Mesenteric fat pad (tissue), 1 donor: ENCODE measurements at places on chromosomes 1 and 21. TPM values are rescaled to one million over a fixed set of nuclear protein-coding genes. Genes with fewer than 3 reads are reported as not detected.

DNA sequence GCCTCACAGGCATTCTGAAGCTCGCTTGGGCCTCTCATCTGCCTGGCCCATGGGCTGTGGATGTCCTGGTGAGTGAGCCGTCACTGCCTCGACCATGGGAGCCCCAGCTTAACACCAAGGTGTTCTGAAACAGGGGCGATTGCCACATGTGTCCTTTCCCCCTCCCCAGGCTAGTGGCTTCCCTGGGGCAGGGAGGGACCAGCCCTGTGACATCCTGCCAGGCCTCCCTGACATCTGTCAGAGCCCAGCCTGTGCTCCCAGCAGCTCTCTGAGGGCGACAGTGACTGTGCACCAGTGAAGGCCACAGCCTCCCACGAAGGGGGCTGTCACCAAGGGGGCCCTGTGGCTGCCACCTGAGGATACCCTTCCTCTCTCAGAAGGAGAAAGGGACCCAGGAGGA is 35.9 kb upstream of the CCDC27 start:
- DNase-seq = no peak

- no peak for DNase-seq
These were observed 60.0 kb downstream of the FBXO2 start for GRCh38 chr1:11594222-11594621.

- no peak for DNase-seq
These were observed 574.9 kb upstream of the NR5A2 start for GRCh38 chr1:199452627-199453026.

DNA sequence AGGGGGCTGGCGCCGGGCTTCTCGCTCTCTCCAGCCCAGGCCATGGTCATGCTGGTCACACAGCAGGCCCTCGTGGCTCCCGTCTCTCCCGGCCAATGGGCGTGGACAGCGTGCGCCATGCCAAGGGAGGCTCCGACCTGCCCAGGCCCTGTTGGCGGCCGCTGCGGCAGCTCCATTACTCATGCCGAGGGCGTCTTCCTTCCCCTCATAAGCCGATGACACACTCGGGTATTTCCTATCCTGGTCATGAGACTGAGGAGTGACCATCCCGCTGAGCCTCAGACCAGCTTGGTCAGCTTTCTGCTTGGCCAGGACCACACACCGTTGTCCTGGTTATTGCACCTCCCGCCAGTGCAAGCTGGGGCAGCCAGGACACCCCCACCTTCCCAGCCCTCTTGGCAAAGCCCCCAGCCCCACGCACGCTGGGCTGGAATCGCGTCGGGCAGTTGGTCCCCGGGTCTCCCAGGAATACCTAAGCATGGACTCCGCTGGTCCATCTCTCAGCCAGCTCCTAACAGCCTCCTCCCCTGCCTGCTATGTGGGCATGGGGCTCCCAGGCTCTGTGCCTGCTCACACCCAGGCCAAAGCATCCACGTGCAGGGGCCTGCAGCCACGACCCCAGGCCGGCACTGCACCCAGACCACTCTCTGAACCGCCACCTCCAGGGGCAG is 49.8 kb downstream of the ARHGEF16 start:
- peak; percentile 93 for DNase-seq

GRCh38 chr21:44686000-44686781 is 4.2 kb upstream of the KRTAP12-1 start:
- peak; percentile 77 for DNase-seq

GRCh38 chr1:48356901-48357300 is 115.1 kb downstream of the SPATA6 start:
- no peak for DNase-seq

DNA sequence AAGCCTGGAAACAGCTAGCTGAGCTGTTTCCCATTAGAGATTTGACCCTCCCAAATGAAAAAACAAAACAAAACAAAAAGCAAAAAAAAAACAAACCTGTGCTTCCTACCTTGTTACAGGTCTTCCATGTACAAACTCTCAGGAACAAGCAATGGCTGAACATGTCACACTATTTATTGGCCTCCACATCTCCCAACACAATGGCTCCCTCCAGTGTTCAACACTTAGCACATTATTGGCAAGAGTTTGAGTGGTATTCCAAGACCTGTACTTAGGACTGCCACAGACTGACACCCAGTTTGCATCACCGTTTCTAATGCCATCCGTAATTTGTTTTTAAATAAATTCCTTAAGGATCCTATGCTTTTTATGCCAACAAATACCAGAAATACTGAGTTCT is 195.0 kb upstream of the OLFM3 start:
- DNase-seq = no peak

- no peak for DNase-seq
These were observed 384.3 kb downstream of the PTPRU start for GRCh38 chr1:29620631-29621030.

DNA sequence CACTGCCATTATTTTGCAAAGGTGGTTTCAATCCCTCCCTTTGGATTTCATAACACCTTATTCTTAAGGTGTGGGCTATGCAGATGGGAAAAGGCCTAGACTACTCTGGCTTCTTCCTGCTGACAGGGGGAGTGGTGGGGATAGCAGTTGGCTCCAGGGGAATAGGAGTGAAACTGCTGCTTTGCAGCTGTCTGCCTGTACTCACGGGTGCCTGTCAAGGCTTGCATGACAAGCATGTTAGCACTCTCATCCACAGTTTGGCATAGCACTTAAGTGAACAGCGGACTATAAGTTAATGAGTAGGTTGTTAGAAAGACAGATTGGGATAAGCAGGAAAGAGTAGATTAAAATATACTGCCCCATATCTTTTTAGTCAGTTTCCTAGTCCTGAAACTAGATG is 287.5 kb upstream of the DAB1 start:
- DNase-seq = no peak

DNA sequence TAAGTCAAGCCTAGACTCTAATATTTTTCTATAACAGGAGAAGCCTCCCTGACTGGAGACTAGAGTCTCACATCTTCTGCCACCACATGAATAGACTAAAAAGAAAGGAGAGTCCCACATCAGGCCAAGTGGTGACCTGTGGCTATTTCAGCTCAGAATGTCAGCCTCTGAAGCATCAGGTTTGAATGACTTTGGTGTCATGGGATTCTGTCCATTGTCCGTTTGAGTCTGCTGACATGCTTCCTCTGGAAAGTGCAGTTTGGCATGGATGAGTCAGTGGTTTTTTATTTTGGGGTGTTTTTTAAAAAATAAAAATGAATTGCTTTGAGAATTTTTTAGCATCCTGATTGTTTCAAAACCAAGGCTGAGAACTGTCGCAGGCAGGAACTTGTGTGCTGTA is 19.5 kb downstream of the DYRK3 start:
- no peak for DNase-seq

GRCh38 chr1:87115891-87116290 is 201.5 kb downstream of the HS2ST1 start:
- no peak for DNase-seq

GRCh38 chr1:53110370-53111072 is 31.9 kb downstream of the SLC1A7 start:
- DNase-seq = no peak

GRCh38 chr21:34770576-34770975 is 101.8 kb downstream of the CLIC6 start:
- DNase-seq = no peak

DNA sequence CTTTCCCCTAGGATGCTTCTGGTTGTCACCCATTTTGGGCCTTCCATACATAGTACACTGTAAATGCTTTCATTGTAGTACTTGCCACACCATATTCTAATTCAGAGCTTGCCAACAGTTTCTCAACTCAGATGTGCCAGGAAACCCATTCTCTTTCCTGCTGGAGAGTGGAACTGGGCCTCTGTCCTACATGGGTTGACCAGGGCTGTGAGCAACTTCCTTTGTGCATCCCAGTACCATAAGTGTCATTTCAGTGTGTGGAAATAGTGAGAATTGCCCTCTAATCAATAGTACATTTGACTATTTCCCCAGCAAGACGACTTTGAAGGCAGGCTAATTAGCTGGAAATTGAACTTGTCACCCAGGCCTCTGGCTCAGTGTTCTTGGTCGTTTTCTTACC is 74.8 kb downstream of the MTR start:
- no peak for DNase-seq

- no peak for DNase-seq
These were observed 3.9 kb upstream of the FLG start for GRCh38 chr1:152328801-152329391.

- DNase-seq = no peak
These were observed 68.5 kb upstream of the ZBTB18 start for GRCh38 chr1:243982447-243983018.

DNA sequence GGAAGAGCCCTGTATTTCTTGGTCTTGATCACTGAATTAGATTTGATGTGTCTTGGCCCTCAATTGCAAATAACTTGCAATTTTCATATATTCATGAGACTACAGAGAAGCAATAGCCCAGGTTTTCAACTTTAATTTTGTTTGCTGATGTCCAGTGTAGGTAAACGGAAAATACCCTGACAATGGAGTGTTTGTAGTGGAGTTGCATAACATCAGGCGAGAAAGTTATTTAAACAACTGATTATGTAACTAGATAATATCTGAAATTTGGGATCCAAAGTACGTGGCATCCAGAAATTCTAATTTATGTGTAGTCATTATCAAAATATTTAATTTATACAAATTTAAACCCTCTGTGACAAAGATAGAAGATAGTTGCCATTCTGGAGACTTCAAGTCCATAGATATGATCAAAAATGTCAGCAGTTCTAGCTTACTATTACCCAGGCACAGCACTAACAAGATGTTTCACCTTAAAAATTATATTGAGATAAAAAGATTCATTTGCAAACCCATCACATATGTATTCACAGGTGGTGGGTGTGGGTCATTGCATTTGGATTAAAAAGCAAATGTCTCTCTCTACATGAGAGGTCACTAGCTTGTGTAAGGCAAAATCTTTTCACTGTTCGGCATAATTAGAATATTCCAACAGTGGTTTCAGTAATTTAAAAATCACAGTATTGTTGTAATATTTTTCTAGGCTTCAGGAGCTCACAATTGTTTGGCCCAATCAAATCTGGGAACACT is 150.7 kb downstream of the KCTD3 start:
- DNase-seq = no peak

DNA sequence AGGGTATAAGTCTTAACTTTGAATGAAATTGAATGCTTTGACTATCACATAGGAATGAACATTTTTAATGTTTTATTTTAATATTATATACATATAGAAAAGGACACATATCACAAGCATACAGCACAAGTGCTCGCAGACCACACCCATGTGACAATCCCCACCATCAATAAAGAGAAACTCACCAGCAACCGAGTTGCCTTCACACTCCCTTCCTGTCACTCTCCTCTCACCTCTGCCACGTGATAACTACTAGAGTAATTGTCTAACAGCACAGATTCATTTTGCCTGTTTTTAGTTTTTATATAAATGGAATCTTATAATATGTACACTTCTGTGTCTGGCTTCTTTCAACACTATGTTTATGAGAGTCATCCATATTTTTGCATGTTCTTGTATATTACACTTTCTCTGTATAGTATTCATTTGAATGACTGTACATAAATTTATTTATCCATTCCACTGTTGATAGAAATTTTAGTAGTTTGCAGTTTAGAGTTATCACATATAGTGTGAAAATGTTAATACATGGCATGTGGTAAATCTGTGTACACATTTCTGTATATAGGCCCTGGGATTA is 304.9 kb upstream of the DUSP10 start:
- DNase-seq = no peak

GRCh38 chr1:211581526-211581925 is 2.6 kb upstream of the SLC30A1 start:
- DNase-seq = no peak

DNA sequence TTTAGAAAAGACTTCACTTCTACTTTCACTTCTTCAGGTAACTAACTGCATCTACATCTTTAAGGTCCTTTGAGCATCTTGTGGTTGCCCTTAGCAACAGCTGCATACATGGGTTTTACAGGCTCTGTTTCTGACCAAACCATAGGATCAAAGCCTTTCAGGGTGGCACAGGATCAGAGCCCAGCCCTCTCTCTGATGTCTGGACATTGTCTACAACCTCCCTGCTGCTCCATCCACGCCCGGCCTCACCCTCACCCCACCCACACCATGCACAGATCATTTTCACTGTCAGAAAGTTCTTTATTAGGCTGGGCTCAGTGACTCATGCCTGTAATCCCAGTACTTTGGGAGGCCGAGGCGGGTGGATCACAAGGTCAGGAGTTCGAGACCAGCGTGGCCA is 5.2 kb downstream of the NCF2 start:
- DNase-seq = peak; percentile 47

DNA sequence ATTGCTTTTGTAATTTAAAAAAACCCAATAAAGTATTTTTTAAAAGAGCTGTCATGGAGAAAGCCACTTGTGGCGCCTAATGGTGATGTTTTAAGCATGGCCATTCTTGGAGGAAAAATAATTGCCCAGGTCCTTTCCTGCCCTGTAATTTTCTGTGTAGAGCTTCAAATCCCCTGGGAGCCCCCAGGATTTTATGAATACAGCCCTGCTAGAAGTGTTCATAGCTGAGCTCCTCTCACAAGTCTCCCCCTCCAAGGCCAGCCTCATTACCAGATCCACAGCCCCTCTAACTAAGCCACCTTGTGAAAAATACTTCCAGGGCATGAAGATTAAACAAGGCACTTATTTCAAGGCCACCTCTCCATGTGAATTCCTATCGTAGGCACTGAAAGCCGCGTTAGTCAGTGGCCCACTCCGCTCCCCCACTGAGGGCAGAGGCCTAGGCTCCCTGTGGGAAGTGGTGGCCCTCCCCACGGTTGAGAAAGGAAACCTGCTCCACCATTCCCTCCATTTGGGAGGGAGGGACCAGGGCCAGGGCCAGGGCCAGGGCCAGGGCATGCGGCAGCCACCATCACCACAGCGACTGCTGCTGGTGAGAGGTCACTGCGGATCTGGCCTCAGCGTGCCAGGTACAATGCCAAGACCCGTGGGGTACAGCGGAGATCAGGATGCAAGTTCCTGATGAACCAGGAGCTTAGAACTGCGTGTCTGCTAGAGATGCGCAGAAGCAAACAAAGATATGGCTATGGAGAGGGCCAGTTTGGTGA is 83.1 kb downstream of the KCNN3 start:
- DNase-seq = no peak

DNA sequence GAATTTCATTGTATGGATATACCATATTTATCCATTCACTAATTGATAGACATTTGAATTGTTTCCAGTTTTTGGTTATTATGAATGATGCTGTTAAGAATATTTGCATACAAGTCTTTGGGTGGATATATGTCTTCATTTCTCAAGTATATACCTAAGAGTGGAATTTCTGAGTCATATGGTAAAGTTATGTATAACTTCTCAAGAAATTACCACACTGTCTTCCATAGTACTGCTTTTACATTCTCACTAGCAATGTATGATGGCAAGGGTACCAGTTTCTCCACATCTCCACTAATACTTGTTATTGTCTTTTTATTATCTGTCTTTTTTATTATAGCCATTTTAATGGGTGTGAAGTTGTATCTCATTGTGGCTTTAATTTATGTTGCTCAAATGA is 74.6 kb upstream of the TENT5C start:
- no peak for DNase-seq

Gene VASH2
- 3.0 TPM for total RNA-seq

Gene CLCA2
- 1.9 TPM for total RNA-seq

Gene RXFP4
- not detected for total RNA-seq

Gene F3
- total RNA-seq = 418 TPM

Gene CYP4A11
- not detected for total RNA-seq

Gene OR6N1
- total RNA-seq = not detected

Gene XCL2
- 0.64 TPM for total RNA-seq

Gene NOS1AP
- 1.3 TPM for total RNA-seq

Gene ETV3L
- total RNA-seq = not detected

Gene ECE1
- 156 TPM for total RNA-seq
